ENCODE measurements at places on chromosomes 2 and 18. TPM values are rescaled to one million over a fixed set of nuclear protein-coding genes. Genes with fewer than 3 reads are reported as not detected.

- no peak overlapping the region for H3K4me3 ChIP-seq
- H3K36me3 ChIP-seq: peaks cover 4% of the 10 kb centered on the region
- H3K27ac ChIP-seq: no peak overlapping the region
- no peak for DNase-seq
- no peaks in the 10 kb centered on the region for H3K27me3 ChIP-seq
Observed at GRCh38 chr2:135409436-135409835, 121.6 kb downstream of the ZRANB3 start.

DNA sequence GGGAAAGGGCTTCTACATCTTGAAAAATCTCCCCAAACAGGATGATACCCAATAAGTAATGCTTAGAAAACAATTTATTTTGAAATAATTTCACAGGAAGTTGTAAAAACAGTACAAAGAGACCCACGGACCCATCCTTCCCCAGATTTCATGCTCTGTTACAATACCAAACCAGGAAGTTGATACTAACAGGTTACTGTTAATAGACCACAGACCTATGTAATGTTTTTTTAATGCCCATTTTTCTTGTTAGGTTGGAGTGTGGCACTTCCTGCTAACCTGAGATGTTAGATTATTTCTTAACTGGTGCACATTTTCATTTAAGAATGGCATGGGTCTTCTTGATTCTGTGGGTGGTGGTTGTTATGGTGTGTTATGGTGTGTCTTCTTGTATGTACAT is 21.4 kb upstream of the MGAT5 start:
- H3K4me1 ChIP-seq: peaks cover 15% of the 10 kb centered on the region
- DNase-seq: no peak
- no peaks in the 10 kb centered on the region for H3K36me3 ChIP-seq
- no peaks in the 10 kb centered on the region for H3K27me3 ChIP-seq

DNA sequence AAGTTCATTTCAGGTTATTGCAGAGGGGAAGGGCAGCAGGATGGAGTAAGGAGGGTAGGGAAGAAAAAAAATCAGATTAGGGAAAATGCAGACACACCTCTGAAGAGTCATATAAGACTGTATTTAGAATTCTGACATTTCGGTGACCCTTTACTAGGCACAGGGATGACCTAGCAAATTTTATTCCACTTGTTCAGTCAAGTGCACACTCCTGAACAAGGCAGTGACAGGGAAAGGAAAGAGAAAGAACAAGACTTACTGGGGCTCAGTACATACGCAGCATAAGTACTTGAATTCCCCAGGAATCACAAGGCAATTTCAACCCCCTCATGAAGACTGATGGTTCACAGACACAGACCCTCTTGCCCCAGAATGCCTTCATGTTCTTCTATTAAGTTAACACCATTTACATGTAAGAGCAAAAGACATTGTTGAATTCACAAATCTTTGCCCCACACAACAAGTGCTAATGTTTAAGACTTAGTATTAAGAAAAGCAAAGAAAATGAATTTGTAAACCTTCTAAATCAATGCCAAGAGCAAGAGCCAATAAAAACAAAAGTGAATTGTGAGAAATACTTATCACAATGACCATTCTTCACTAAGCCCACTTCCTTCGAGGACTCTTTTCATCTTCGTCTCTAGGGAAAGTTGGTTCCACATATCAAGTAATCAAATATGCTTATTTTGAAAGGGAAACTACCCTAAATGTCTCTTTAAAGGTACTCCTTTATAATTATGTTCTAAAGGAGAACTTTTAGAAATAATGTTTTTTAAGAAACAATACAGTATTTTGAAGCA is 47.0 kb downstream of the COBLL1 start:
- H3K4me1 ChIP-seq: peaks cover 40% of the 10 kb centered on the region
- H3K27me3 ChIP-seq: no peaks in the 10 kb centered on the region
- H3K27ac ChIP-seq: peak overlapping the region; percentile 29
- no peak overlapping the region for H3K4me3 ChIP-seq
- peaks cover 2% of the 10 kb centered on the region for H3K36me3 ChIP-seq

GRCh38 chr2:85886141-85886540 is 2.6 kb downstream of the ST3GAL5 start:
- H3K4me3 ChIP-seq: peak overlapping the region; percentile 79
- H3K27ac ChIP-seq: peak overlapping the region; percentile 74
- peaks cover 10% of the 10 kb centered on the region for H3K36me3 ChIP-seq
- peaks cover 60% of the 10 kb centered on the region for H3K4me1 ChIP-seq

GRCh38 chr2:54455131-54455562 is 980 bp upstream of the SPTBN1 start:
- peak overlapping the region; percentile 82 for H3K4me3 ChIP-seq
- peak overlapping the region; percentile 78 for H3K27ac ChIP-seq
- no peaks in the 10 kb centered on the region for H3K36me3 ChIP-seq
- DNase-seq: no peak

DNA sequence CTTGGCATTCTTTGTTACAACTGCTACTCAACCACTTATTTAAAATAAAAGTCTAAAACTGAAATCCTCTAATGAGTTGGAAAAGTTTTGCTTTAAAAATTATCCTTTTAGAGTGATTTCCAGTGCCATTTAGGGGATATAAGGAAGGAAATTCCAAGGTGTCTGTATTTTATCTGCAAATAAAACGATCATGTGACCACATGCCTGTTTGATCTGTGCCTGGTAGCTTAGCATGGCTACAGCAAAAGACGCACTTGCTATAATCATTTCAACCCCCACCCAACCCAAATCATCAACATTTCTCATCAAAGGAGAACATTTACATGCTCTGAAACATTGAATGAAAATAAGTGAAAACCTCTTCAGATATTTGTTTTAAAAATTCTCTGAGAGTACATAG is 615.1 kb downstream of the IRS1 start:
- H3K36me3 ChIP-seq: no peaks in the 10 kb centered on the region
- peak overlapping the region; percentile 81 for H3K27ac ChIP-seq
- peaks cover 34% of the 10 kb centered on the region for H3K4me1 ChIP-seq
- DNase-seq: no peak

DNA sequence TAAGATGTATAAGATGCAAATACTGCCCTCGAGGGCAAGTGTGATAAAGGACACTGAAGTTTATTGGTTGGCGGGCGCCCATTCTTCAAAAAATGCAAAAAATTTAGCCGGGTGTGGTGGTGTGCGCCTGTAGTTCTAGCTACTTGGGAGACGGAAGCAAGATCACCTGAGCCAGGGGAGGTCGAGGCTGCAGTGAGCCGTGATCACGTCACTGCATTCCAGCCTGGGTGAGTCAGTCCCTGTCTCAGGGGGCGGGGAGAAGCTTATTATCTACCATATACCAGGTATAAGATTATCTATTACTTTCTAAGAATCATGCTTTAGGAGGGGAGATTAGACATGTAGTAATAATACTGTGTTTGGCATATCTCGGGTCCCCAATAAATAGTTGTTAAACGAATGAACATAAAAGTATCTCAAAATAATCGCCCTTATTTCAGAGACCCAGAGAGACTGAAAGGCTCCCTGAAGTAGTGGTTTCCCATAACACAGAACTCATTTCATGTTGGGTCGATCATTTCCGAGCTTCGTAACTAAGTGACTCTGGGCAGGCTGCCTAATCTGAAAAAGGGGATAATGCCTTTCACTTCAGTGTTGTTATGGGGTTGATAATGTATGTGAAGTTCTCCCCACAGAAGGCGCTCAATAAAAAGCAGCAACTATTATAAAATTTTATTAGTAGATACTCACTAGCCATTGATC is 1.2 kb upstream of the SELENOI start:
- DNase-seq: no peak
- peak overlapping the region; percentile 95 for H3K4me3 ChIP-seq
- peaks cover 32% of the 10 kb centered on the region for H3K4me1 ChIP-seq
- no peaks in the 10 kb centered on the region for H3K36me3 ChIP-seq
- H3K27me3 ChIP-seq: no peaks in the 10 kb centered on the region

GRCh38 chr2:6828299-6828584 is 37.5 kb downstream of the CMPK2 start:
- DNase-seq: no peak
- no peaks in the 10 kb centered on the region for H3K36me3 ChIP-seq
- H3K4me3 ChIP-seq: no peak overlapping the region
- H3K27ac ChIP-seq: no peak overlapping the region
- no peaks in the 10 kb centered on the region for H3K27me3 ChIP-seq

DNA sequence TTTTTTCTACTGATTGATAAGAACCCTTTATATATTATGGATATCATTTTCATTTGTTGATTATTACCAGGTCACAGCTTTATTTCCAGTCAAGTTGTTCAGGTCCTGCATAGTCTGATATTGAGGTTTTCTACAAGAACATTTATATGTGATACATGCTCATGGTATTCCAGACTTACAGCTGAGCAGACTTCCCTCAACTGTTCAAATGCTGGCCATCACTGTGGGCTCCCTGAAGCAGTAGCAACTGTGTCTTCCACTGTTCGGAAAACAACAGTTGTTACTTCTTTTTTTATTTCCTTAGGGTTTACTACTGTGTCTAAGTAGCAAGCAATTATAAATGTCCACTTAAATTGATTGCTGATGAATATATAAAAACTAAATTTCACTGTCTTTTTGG is 79.5 kb downstream of the DGKD start:
- peaks cover 26% of the 10 kb centered on the region for H3K36me3 ChIP-seq
- H3K27me3 ChIP-seq: no peaks in the 10 kb centered on the region
- no peak overlapping the region for H3K4me3 ChIP-seq

- H3K36me3 ChIP-seq: no peaks in the 10 kb centered on the region
- DNase-seq: no peak
- peaks cover 82% of the 10 kb centered on the region for H3K27me3 ChIP-seq
- H3K27ac ChIP-seq: no peak overlapping the region
- H3K4me3 ChIP-seq: no peak overlapping the region
Observed at GRCh38 chr2:233936089-233936488, 18.9 kb downstream of the TRPM8 start.

GRCh38 chr18:2102022-2102421 is 469.3 kb downstream of the METTL4 start:
- H3K4me3 ChIP-seq: no peak overlapping the region
- no peak overlapping the region for H3K27ac ChIP-seq
- H3K36me3 ChIP-seq: no peaks in the 10 kb centered on the region
- H3K4me1 ChIP-seq: peaks cover 2% of the 10 kb centered on the region

DNA sequence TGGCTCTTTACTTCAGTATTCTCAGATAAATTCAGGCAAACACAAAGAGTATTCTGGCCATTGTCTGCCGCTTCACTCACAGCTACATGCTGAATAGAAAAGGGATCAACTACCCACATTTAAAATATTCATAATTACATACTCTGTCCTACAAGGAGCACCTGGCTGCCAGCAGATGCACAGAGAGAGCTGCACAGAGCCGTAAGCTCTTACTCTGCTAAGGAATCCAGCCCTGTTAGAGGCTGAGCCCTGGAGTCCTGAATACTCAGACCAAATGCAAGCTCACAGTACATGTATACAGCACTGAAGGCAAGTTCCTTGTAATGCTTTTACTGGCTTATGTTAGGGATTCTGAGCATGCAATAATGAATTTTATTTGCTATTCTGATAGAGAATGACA is 80.3 kb downstream of the FTCDNL1 start:
- H3K36me3 ChIP-seq: no peaks in the 10 kb centered on the region
- H3K4me3 ChIP-seq: no peak overlapping the region
- no peak for DNase-seq
- H3K27me3 ChIP-seq: peaks cover 22% of the 10 kb centered on the region

DNA sequence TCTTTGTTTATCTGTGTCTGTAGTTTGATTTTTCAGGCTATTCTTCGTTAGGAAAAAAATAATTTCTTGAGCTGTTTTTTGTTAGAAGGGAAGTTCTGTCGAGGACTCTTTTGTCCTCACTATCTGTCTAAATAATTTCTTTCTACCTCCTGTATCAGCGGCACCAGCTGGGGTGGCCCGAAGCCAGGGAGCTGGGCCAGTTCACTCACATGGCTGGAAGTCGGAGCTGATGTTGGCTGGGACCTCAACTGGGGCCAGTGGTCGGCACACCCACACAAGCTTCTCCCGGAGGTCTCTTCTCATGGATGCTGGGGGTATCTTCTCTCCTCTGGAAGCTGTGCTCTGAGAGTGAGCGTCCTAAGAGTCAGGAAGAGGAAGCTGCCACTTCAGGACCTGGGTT is 8.0 kb upstream of the PDIA6 start:
- H3K4me3 ChIP-seq: no peak overlapping the region
- H3K27ac ChIP-seq: no peak overlapping the region
- DNase-seq: no peak

The SCYGR6 gene
- total RNA-seq: not detected

DNA sequence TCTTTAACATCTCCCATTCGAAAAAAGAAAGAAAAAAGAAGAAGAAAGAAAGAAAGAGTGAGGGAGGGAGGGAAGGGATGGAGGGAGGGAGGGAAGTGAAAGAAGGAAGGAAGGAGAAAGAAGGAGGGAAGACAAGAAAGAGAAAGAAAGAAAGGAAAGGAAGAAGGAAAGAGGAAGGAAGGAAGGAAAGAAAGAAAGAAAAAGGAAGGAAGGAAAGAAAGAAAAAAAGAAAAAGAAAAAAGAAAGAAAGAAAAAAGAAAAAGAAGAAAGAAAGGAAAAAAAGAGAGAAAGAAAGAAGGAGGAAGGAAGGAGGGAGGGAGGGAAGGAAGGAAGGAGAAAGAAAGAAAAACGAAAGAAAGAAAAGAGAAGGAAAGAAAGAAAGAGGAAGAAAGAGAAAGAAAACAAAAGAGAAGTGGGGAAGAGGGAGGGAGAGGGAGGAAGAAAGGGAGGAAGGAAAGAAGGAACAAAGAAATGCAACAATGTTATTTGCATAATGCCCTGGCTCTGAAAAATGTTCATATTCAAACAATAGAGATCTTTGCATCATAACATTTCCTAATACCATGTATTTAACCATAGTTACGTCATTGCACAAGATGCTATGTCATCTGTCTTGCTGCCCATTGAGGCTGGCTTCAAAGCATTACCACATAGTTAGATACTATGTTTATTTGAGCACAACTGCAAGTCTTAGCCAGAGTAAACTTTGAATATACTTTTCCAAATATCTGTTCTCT is 550.6 kb downstream of the DSC3 start:
- H3K4me1 ChIP-seq: peaks cover 46% of the 10 kb centered on the region
- H3K4me3 ChIP-seq: no peak overlapping the region
- DNase-seq: no peak
- no peaks in the 10 kb centered on the region for H3K27me3 ChIP-seq
- no peak overlapping the region for H3K27ac ChIP-seq

- H3K27ac ChIP-seq: no peak overlapping the region
- peaks cover 23% of the 10 kb centered on the region for H3K4me1 ChIP-seq
- no peaks in the 10 kb centered on the region for H3K36me3 ChIP-seq
- DNase-seq: no peak
- H3K4me3 ChIP-seq: no peak overlapping the region
Observed at GRCh38 chr2:235575431-235575830, 81.6 kb downstream of the AGAP1 start.

DNA sequence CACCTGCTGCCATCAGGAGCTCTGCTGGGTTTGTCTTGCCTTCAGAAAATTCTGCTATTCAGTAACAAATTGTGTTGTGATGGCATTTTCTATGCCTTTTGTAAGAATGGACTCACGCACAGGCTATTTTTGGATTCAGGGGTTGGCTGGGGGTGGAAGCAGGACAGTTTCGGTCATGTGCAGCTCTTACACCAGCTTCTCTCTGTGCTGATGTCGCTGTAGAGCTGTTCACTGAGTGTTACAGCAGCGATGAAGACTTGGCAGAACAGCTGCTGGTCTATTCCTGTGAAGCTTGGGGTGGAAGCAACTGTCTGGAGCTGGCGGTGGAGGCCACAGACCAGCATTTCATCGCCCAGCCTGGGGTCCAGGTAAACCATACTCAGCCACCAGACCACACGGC is 49.2 kb downstream of the TRPM8 start:
- H3K27ac ChIP-seq: no peak overlapping the region
- no peaks in the 10 kb centered on the region for H3K36me3 ChIP-seq
- H3K4me1 ChIP-seq: peaks cover 7% of the 10 kb centered on the region
- no peak overlapping the region for H3K4me3 ChIP-seq

The COL4A3 gene
- 0.32 TPM for total RNA-seq

GRCh38 chr2:48674933-48675332 is 57.3 kb downstream of the GTF2A1L start:
- H3K4me3 ChIP-seq: no peak overlapping the region
- H3K36me3 ChIP-seq: peaks cover 7% of the 10 kb centered on the region
- no peak for DNase-seq
- no peaks in the 10 kb centered on the region for H3K4me1 ChIP-seq
